RCC 7860 (cell line): ENCODE measurements at places on chromosomes 3 and 15.

DNA sequence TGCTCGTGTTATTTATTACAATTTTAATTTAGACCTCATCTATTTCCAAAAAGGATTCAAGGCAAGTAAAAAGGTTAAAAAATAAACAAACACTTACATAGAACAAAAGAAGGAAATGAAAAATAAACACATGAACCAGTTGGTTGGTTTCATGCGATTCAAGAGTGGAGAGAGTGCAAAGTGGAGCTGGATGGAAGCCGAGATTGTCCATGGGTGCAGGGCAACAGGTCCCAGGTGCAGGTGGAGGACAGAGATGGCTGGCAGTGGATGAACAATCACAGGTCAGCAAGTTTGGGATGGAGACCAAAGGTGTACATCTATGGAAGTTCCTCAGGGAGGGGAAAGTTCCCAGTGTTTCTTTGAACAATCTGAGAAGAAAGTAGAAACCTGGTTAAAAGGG lies 11.6 kb upstream of the SEMA5B start:
- no peak for DNase-seq

- no peak for DNase-seq
These were observed 235.6 kb downstream of the CLSTN2 start for GRCh38 chr3:140170612-140171011.

GRCh38 chr15:85474700-85475316 lies 94.4 kb downstream of the AKAP13 start:
- peak; percentile 49 for DNase-seq

DNA sequence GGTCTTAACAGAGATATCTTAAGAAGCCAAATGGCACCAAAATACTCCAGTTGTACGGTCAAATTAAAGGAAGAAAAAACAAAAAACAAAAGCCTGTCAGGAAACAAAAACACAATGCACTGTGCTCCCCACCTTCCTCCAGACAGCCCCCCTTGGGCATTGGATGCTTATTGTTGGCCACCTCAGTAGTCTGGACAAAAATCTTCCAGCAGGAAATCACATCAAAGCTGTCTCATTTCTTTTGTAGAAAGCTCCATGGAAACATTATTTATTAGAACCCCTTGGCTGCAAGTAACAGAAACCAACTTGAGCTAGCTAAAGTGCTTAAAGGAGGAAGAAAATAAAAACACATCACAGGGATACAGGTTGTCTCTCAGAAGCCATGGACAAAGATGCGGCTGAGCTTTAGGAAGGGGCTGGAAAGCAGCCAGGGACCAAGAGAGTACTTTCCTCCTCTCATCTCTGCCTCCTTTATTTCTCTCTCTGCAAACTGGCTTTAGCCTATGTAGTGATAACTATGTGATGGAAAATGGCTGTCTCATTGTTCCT lies 651.5 kb upstream of the ADAMTS9 start:
- no peak for DNase-seq

DNA sequence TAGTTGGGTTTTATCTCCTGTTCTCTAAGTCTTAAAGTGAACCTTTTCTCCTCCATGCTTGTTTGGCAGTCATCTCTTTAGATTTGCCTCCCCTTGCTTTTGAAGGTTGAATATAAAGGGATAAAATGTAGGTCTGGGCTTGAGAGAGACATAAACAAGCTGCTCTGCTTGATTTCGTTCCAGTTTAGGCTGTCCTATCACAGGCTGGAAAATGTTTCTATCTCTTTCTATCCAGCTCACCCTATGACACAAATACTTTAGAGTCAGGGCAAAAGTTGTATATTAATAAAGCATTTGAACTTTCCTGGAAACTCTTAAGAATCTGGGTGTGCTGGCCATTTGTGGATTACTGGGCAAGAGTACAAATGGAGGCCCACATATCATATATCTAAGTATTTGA lies 29.5 kb upstream of the ZBBX start:
- no peak for DNase-seq

DNA sequence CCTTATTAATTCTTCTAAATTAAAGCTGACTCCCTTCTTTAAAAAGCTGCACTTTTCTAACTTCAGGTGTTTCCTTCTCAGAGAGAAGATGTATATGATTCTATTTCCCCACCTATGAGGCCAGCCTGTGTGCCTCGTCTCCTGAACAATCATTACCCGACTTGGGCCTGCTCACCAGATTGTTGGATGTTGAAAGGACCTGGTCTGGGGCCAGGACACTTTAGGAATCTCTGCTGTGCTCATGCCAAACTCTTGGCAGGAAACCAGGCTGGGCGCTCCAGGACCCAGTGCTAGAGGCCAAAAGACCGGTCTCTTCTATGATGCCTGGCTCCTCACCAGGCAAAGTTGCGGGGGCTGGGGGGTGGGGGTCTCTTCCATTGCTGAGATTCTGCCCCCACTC lies 16.9 kb upstream of the LRRC31 start:
- DNase-seq = no peak

DNA sequence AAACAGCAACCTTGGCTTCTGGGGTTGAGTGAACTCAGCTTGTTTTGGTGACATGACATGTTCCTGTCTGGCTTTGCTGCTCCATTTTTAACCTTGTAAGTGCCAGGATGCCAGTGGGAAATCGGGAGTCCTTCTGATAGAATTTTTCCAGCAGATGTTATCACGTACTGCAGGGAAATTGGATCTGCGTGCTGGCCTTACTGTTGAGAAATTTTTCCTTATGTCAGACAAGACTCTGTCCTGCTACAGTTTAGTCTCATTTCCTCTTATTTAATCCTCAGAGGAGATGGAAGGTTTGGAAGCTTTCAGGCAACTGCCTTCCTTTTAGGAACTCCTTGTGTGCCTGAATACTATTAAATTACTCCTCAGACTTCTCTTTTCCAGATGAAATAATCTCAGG lies 80.6 kb downstream of the PGPEP1L start:
- no peak for DNase-seq

GRCh38 chr3:108201258-108201657 lies 21.0 kb downstream of the IFT57 start:
- DNase-seq = no peak

GRCh38 chr3:126313166-126313565 lies 44.0 kb downstream of the KLF15 start:
- no peak for DNase-seq

DNA sequence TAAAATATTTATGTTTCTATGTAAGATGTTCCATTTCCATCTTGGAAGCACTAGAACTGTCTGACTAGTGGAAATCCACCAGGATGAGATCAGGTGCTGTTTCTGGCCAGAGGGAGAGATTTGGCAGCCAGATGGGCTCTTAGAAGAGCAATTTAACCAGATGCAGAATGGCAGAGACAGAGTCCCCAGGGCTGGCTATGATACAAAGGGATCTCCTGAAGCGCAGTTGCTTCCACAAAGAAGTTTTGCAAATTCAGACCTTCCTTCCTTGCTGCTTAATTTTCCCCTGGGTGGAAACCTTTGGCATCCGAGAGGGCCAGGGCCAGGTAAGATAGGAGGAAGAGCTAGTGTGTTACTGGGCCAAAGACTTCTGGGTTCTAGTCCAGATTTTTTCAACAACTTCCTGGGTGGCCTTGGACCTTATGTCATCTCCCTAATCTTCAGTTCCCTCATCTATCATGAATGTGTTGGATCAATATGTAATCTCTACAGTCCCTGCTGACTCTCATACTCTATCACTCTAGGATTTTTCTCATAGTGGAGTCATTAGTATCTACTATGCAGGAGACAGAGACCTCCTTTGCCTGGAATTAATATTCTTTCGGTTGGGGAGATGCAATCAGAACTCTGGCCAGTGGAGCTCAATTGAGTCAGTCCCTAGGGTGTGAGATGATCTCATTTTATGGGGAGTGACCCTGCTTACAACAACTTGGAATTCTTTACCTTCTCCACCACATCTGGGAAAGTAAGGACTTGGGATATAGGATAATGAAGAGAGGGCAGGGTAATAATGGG lies 41.1 kb upstream of the NDUFB4 start:
- DNase-seq = no peak
